ENCODE measurements at places on chromosomes 12 and 14.

DNA sequence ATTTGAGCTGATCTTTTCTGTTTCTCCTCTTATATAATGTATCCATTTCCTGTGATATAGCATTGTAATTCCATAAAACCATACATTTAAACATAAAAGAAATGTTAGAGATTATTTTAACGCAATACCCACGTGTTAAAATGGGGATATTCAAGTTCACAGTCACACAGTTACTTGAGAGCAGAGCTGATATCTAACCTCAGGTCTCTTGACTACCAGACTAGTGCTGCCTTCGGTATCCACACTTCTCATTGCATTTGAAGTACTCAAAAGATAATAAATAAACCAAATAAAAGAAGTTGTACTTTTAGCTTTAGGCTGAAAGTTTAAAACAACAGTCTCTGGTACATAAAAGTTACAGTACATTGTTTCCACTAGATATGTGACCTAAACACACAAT lies 2.9 kb downstream of the CLECL1 start:
- DNase-seq, result no peak

DNA sequence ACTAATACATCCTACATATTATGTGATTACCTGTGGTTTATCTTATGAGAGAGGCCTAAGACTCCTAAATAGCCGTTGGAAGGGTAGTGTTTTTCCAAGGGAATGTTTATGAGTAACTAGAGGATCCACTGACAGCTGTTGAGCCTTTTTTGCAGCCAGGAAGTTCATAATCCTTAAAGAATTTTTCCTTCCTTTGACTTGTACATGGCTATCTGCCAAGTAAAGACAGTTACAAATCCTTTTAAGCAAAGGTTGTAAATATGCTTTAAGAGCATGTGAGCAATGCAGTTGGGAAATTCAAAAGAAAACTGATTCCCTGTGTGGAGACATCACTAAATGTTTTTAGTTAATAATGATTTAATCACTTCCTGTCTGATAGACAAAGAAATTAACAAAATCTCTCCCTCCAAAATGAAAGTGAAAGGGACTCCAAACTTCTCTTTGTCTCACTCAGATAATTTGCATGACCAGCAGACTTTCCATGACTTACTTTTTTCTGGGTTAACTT lies 333.8 kb downstream of the PDZRN4 start:
- no peak for DNase-seq

DNA sequence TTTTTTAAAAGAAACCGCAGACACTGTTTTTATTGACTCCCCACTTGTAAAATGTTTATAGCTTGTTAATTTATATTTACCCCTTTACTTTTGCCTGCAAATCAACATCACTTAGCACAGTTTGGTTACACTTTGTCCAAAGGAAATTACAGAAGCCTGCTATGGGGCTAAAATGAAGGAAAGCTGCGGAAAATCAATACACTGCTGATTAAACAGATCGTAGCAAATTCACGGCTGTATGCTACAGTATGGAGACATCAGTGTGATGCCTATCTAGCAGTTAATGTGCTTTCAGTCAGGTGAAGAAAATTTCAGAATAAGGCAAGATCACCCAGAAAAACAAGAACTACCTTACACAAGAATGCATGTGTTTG lies 110.0 kb downstream of the FOXG1 start:
- DNase-seq, result no peak

DNA sequence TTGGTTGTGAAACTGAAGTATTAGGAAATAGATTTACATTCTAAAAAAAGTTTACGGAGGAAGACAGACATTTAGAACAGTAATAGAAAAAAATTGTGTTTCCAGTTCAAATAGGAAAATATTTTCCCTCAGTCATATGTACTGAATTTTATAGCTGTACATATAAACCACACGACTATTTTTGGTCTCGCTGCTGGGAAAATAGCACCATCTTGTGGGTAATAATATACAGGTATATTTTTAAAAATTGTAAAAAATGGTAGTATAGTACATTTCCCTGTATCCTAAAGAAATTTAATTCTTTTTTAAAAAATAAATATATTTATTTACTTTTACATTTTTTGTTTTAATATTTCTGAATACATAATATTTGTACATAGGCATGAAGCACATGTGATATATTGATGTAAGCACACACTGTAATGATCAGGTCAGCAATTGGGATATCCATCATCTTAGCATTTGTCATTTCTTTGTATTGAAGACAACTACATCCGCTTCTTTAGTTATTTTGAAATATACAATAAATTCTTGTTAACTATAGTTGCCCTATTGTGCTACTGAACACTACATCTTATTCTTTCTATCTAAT lies 168.6 kb downstream of the ALX1 start:
- DNase-seq, result no peak

DNA sequence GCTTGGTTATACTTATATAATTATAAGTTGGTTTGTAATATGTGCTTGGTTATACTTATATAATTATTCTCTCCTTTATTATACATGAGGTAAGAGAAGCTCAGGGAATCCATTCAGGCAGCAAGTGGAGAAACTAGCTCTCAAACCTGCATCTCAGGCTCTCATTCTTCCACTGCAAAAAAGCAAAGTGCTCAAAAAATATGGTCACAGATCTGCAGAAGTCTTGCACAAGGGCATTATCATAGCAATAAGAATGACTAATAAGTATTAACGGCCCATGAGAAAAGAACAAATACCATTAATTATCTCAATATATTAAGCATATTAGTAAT lies 476 bp upstream of the TRAFD1 start:
- DNase-seq, result no peak

DNA sequence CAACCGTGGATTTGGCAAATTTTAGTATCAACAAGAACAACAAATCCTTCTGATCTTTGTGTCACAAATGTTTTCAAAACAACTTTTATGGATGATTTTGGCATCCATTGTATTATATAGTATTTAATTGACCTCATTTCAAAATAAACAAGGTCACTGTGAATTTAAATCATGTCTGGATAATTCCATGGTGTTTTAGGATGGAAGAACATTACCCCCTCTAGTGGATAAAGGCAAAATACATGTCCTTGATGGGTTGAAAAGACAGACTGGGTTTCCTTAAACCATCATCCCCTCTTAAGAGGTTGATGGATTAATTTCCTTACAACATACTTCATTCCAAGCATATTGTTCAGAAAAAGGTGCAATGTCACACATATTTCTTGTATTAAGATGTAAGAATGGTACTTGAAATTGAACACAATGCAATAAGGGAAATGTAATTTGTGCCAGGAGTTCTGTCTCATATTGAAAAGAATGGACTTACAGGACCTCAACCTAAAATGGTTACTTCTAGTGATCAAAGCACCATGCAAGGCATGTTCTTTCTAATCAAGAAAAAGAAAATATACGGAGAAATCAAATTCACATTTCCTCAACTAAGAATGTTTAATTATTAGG lies 352.0 kb downstream of the BCAT1 start:
- no peak for DNase-seq

- no peak for DNase-seq
Observed at GRCh38 chr12:2980630-2981029, 21.4 kb downstream of the TEAD4 start.

DNA sequence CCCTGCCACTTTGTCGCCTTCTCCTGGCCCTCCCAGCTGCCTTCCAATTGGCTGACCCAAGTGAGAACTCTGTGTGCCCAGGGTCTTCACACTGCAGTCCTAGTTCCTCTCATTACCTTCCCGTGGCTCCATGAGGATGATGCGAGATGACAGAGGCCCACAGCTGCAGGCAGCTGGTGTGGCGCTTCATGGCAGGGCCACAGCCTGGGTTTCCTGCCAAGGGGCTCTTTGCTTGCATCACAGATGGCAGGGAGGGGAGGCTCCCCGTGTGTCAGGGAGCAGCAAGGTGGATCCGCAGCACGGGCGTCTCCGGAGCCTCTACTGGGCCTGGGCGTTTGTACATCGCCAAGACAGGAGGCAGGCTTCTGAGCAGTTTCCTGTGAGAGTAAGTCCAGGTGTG lies 28.9 kb downstream of the DEGS2 start:
- DNase-seq, result no peak

DNA sequence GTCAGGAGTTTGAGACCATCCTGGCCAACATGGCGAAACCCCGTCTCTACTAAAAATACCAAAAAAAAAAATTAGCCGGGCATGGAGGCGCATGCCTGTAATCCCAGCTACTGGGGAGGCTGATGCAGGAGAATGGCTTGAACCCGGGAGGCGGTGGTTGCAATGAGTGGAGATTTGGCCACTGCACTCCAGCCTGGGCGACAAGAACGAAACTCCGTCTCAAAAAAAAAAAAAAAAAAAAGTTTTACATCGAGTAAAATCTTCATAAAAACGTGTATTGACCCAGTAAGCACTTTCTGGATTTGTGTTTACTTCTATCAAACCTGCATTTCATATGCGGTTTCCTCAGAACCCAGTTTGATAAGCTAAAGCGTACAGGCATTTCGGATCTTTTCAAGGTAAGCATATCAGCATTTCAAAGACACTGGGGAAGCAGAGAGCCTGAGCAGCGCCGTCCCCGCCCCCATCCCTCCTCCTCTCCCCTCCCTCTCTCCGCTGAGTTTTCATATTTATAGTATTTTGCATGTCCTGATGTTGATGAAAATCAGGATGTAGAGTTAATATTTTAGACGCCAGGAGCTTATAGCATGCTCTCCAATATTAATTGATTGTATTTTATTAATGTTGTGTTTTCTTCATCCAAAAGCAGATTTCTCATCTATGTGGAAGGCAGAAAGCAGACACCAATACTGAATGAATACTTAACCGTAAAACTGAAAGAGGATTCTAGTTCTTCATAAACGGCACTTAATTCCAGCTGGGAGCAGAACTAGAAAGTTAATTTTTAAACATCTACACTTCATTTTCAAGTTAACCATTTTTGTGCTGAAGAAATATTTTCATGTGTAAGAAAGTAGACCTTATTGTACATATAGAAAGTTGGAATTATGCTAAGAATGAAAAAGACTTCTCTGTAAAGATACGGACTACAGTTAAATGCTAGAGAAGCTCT lies 9.2 kb upstream of the HIP1R start:
- no peak for DNase-seq

GRCh38 chr12:113500306-113500675 lies 28.6 kb upstream of the LHX5 start:
- DNase-seq, result no peak

DNA sequence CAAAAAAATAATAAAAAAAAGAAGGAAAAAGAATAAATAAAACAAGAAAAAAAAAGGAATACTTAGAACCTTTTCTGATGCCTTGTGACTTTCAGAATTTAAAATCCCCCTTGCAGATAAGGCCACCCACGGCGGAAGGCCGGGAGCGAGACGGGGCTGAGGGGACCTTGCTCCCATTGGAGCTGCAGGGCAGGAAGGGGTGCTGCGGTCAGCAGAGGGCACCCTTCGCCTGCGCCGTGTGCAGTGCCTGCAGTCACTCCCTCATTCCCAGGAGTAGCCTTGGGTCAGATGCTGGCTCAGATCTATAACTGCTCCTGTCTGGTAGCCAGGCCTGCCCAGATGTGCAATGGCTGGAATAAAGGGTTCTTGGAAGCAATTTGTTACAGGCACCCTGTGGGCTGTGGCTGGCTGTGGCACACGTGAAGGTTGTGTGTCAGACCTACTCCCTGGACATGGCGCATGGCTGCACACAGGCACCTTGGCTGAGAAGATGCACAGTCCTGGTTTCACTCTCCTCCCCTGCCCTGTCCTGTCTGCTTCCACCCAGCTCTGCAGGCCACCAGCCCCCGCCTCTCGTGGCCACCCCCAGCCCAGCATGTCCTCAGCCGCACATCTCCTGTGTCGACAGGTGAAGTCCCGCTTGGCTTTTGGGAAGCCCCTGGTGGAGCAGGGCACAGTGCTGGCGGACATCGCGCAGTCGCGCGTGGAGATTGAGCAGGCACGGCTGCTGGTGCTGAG lies 13.4 kb upstream of the ALDH2 start:
- DNase-seq, result no peak

DNA sequence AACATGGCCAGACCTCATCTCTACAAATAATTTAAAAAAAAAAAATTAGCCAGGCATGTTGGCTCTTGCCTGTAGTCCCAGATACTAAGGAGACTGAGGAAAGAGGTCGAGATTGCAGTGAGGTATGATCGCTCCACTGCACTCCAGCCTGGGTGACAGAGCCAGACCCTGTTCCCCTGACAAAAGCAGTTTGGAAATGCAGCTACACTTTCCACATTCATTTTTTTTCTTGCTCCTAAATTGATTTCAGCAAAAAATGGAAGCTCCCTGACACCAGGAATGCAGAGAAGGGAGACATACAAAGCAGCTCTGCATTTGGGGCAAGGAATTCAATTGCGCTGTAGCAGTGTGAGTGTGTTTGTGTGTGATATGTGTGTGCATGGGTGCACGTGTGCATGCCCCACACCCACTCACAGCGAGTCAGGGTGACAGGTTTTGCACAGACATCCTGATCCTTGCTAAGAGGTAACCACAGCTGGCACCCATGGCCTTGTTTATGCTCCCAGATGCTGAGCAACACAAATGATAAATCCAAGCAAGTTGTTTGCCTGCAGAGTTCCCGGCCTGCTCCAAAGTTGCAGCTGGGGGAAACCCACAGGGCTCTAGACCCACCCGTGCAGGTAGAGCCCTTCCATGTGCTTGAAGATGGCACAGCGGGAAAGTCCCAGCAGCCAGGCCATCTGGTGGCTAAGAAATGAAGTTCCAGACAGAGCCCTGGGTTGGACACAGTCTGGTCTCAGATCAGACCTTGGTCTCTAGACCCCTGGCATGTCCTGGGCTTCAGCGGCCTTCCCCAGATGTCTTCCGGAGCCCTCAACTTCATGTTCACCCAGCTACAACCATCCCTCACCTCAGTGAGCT lies 25.9 kb upstream of the BDKRB2 start:
- DNase-seq, result no peak

GRCh38 chr12:14366209-14367039 lies 942 bp downstream of the ATF7IP start:
- no peak for DNase-seq

DNA sequence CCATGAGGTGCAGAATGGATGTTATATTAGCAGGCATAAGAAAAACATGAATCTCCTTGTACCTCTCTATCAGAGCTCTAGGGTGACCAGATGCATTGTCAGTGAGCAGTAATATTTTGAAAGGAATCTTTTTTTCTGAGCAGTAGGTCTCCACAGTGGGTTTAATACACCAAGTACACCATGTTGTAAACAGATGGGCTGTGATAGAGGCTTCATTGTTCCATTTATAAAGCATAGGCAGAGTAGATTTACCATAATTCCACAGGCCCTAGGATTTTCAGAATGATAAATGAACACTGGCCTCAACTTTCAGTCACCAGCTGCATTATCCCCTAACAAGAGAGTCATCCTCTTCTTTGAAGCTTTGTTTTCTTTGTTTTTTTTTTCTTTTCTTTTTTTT lies 185.2 kb downstream of the ERC1 start:
- no peak for DNase-seq

- DNase-seq, result no peak
Observed at GRCh38 chr14:65156568-65157366, 54.5 kb upstream of the MAX start.

- DNase-seq, result no peak
Observed at GRCh38 chr12:71578694-71579258, 84.9 kb downstream of the ZFC3H1 start.

- no peak for DNase-seq
Observed at GRCh38 chr12:62210422-62210821, 49.8 kb upstream of the USP15 start.

GRCh38 chr14:28057359-28058296 lies 709.0 kb upstream of the FOXG1 start:
- DNase-seq, result no peak

- no peak for DNase-seq
Observed at GRCh38 chr14:52332269-52332668, 18.2 kb downstream of the PTGER2 start.

Data from T-helper 17 cell (primary cell).